Common myeloid progenitor, CD34-positive (primary cell): ENCODE measurements at places on chromosomes 11 and 22.

DNA sequence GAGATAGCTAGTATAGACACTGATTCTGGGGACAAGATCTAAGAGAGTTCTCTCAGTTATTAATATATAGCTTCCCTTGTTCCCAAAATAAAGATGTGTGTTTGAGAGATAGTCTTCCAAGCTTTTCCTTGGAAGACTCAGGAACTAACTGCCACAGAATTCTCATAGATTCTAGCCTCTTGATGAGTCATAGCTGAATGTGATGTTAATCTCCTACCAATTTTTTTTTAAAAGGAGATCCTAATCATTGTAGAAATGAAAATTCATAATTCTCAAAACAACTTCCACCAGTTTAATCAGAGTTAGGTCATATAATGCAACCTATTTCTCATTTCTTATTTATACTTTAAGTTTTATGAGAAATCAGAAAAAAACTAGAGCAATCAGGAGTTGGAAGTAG is 148.8 kb downstream of the JRKL start:
- no peak for DNase-seq

DNA sequence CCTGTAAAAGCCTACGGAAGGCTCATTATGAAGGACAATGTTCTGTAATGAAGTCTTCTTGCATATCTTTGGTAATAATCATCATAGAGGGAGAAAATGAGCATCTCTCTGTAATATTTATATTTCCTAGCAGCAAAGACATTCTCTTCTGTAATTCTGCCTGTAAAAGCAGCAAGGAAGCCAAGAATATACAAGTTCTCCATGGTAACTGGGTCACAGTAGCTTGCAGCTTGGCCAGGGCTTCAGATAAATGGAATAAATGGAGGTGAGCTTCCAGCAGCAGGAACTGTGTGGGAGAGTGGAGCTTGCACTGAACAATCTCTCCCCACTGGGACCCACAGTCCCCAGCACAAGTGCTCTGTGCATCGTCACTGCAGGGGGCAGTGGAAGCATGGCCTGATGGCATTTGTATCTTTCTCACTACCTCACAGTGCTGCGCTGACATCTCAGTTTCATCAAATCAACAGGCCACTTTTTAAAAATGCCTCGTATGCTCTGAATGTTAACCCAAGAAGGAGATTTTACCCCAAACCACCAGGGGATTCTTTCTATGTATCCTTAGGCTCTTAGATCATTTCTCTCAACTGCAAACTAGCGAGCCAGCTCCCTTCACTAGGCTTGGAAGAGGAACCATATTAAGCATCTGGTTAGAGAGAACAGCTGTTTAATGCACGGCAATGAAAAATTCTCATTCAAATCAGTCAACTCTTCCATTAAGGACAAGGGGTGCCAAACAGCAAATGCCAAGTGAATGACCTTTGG is 1059.7 kb downstream of the OPCML start:
- DNase-seq: no peak

GRCh38 chr11:86174101-86175046 is 70.2 kb upstream of the EED start:
- DNase-seq: peak; percentile 51

DNA sequence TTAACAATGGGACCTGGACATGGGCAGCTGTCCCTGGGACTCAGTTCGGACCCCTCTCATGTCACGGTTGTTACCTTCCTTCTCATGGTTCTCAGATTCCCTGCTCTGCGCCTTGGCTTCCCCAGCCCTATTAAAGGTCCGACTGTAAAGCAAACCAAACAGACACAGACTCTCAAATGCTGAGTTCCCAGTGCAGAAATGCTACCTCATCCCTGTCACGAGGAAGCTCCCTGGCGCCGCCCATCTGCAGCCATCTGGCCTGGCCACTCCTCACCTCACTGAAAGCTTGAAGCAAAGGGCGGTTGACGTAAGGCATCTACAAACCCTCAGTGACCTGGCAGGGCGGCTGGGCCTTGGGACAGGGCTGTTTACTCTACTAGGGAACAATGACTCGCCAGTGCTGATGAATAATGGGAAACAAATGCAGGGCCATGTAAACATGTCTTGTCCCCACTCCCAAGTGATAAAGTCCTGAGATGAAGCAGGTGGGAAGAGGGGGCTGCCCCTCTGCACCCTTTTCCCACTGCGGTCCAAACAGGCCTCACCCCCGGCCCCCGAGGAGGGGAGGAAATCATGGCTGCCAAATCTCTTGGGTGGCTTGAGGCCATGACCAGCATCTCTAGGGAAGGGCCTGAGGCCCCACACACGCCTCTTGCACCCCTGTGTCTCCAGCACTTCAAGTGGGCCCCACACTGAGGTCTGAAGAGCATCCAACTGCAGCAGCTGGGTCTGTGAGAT is 49.3 kb downstream of the SCUBE1 start:
- DNase-seq: no peak

DNA sequence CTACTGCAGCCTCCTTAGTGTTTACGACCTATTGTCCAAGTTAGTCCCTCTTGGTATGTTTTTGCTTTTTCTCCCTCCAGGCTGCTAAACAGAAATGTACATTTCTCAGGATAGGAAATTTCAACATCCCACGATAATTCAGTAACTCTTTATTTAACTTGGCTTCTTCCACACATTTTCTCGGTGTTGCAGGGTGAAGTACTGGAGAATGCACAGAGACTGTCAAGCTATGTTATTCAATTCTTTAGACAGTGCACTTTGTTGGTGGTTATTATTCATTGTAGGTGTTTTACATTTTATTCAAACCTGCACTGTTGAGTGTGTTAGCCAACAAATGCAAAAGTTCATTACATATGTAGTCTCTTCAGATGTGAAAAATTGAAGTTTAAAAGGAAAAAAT is 839.8 kb downstream of the LRRC4C start:
- DNase-seq: no peak

DNA sequence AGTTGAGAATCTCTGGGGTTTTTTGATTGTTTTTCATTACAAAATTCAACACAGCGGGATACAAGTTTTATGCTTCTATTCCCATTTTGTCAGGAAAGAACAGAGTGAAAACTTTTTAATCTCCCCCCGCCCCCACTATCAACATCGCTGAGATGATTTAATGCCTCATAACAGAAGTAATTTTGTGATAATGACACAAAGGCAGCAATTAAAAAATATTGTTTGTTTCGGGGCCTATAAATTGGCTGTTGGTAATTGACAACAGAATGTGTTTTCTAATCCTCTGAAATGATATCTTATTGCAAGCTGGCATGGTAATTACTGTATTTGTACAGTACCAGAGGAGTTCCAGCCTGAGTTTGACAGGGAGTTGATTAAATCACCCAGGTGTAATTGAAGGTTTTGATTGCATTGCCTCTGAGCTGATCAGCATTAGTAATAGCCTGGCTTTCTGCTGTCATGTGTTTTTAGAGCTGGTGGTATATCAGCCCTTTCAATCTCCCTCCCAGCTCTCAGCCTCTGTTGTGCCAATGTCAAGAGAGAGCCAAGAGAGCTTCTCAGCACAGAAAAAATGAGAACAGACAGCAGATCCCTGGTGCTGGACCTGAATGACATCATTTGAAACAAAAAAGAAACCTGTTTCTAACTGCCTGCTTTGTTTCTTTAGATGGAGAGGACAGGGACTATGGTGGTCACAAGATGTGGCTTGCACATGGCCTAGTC is 265.1 kb downstream of the FAM76B start:
- no peak for DNase-seq

DNA sequence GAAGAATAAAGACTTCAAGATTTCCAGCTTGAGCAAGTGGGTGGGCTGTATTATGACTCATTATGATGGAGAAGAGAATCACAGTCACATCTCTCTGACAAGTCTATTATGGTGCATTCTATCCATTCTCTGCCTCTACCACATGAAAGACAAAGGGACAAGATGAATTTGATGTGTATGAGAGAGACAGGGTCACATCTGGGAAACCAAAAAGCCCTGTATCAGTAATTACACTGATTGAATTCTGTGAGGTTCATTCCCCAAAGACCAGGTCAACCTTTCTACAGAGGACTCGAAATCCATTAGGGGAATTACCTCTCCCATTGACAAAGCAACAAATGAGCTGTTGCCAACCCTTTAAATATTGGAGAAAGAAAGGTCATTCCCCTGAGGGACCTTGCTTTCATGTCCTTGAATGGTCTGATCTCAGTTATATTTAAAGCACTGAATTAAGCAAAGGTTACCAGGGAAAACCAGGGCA is 109.6 kb downstream of the USP35 start:
- no peak for DNase-seq

GRCh38 chr11:47188259-47188658 is 2.0 kb upstream of the PACSIN3 start:
- DNase-seq: no peak

- DNase-seq: no peak
Observed at GRCh38 chr11:107014871-107015270, 3.4 kb downstream of the GUCY1A2 start.

DNA sequence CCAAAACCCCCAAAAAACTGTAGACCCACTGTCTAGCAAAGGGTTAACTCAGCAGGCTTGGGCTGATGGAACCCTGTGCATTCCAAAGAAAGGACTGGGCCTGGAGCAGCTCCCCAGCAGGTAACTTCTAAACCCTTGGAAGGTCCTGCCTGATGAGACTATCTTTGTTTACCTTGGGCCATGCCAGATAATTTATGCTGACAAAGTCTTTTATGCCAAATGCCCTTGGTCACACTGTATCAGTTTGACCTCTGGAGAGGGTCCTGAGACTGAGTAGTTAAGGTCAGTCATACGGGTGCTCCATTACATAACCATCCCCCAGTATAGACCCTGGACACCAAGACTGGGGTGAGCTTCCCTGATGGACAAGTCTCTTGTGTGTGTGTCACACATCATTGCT is 21.9 kb upstream of the DNAL4 start:
- DNase-seq: no peak

- peak; percentile 40 for DNase-seq
Observed at GRCh38 chr11:57248780-57249383, 11.8 kb upstream of the APLNR start.

DNA sequence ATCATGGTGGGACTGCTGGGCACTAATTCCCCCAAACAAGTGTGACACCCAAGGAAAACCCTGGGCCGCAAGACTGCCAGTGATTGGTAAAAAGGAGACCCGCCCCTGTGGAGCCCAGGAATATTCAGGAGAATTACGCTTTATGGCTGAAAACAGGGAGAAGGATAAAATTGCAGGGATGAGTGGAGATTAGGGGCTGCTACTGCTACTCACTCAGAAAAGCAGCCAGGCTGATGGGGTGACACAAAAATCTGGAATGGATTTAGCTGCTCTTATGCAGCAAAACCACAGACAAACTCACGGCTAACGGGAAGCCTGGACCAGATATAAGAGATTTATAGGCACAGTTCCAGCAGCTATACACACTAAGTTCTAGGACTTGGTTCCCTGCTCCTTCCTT is 4.4 kb upstream of the FBXO3 start:
- peak; percentile 60 for DNase-seq

DNA sequence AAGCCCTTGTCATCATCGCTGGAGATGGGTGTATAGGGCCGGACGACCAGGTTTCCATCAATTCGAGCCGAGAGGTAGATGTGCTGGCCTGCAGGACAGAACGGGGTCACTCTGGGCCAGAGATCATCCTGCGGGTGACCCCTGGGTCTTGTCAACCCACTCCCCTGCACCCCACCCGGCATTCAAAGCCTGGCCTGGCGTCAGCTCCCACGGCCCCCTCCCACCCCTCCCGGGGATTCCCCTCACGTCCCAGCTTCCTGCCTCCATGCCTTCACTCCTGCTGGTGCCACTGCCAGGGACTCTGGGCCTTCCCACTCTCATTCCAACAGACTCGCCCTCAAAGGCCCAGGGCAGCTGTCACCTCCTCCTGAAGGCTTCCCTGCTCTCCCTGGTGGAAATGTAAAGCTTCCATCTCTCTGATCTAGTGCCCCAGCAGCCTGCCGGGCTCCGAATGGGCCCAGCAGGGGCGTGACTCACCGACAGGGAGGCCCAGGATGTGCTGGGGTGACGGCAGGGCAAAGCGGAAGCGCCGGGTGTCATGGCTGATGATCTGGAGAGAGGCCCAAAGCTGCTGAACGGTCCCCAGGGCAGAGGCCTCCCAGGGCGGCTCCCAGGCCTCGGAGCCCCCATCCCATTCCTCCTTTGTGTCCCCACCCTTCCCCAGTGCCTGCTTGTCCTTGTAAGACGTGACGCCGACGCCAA is 9.3 kb downstream of the ATP5MGL start:
- DNase-seq: no peak

- no peak for DNase-seq
Observed at GRCh38 chr22:43158778-43159483, 7.6 kb downstream of the TSPO start.

DNA sequence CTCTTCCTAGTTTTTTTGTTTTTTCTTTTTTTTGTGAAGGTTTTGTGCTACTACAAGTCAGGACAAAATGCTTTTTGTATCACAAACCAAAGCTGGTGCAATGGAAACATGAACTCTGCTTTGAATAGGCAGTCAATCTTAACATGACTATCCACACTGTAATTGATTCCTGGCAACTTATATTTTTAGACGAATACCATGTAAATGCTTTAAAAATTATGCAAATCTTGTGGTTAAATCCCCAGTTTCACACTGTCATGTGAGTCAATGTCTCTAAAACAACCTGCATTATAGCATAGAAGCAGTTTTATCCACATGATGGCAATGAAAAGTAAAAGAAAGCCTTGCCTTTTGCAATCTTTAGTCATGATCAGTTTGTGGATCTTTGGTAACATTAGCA is 8.9 kb downstream of the TRPC6 start:
- no peak for DNase-seq

- DNase-seq: no peak
Observed at GRCh38 chr11:119992171-119993051, 145.5 kb downstream of the TRIM29 start.

GRCh38 chr11:131353766-131354165 is 16.6 kb upstream of the NTM start:
- no peak for DNase-seq

DNA sequence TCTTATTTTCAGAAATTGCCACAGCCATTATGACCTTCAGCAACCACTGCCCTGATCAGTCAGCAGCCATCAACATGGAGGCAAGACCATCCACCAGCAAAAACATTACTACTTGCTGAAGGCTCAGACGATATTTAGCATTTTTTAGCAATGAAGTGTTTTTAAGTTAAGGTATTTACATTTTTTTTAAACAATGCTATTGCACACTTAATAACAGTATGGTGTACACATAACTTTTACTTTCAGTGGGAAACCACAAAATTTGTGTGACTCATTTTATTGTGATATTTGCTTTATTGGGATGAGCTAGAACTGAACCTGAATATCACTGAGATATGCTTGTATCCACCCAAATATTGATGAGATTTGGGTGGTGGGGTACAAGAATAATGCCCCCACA is 110.9 kb downstream of the TSPAN18 start:
- DNase-seq: no peak

DNA sequence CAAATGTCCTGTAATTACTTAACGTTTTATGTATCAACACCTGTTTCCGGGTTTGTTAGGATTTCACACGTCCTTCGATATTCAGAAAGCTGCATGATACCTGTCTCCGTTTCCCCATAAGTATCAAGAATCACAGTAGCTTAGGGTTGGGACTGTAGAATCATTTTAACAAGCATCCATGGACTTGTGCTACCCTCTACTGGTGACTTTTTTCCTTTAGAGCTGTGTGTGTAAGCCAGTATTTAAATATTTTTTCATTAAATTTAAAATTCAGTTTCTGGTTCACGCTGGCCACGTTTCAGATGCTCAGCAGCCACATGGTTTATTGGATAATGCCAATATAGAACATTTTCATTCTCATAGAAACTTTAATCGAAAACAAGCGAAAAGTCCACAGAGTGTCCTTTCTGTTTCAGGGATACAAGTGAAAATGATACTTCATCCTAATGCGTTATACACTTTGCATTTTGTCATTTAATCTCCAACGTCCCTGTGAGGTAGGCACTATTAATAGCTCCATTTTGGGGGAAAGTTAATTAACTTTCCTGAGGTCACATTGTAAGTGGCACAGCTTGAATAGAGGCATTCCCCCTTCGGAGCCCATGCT is 61.5 kb upstream of the SLC25A18 start:
- DNase-seq: peak; percentile 70
